ENCODE measurements at places on chromosomes 16 and 17. TPM values are rescaled to one million over a fixed set of nuclear protein-coding genes. Genes with fewer than 3 reads are reported as not detected.

Gene TNFSF13
- total RNA-seq, result 1.6 TPM

Gene SLC16A11
- total RNA-seq, result 0.46 TPM

Gene PRR35
- under 0.01 TPM for total RNA-seq

Gene PITPNM3
- total RNA-seq, result 0.15 TPM

Gene CD300A
- total RNA-seq, result not detected

Gene GPRC5B
- 24.0 TPM for total RNA-seq

Gene CHST4
- not detected for total RNA-seq

Gene ALDOA
- total RNA-seq, result 265 TPM

Gene TBC1D3K
- total RNA-seq, result not detected

Measured in epithelial cell of umbilical artery (primary cell).